ENCODE measurements at places on chromosomes 1 and 21.

- DNase-seq: no peak
Observed at GRCh38 chr1:201783572-201783971, 45.4 kb upstream of the IPO9 start.

DNA sequence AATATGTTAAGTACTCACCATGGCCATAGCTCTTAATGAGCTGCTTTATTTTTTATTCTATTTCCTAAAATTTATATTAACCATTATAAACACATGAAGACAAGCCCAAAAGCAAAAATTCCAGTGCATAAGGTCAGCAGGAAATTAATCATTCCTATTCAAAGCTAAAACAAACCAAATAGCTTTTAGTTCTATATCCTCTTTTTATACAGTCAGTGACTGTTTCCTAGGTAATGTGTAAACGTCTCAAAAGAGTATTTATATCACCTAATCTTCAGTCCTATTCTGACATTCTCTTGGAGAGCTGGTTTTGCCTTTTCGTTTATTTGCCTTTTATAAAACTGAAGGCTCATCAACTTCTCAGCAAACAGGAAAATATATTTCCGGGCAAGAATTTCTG lies 4.2 kb downstream of the GOLPH3L start:
- DNase-seq: no peak

- DNase-seq: no peak
Observed at GRCh38 chr1:206508956-206509355, 1.6 kb downstream of the RASSF5 start.

- DNase-seq: no peak
Observed at GRCh38 chr1:43760745-43761317, 53.5 kb downstream of the ST3GAL3 start.

DNA sequence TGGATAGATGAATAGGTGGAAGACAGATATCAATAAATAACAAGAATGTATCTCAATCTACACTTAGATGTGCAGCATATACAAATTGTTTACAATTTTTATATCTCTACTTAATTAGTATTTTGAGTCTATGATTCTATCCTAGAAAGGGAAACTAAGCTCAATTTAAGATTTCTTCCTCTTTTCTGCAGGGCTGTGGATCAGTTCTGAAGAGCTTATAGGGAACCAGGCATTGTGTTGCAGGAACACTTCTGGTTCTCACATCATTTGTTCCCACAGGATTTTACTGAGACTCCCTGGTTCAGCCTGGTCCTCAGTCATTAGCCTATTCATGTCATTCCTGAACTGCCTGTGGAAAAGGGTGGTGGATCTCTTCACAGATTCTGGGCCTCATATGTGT lies 105.8 kb downstream of the TNFSF18 start:
- no peak for DNase-seq

Measured in HTR-8/SVneo (cell line).